Stomach (tissue), 19 donors: ENCODE measurements at places on chromosomes 6 and 20.

DNA sequence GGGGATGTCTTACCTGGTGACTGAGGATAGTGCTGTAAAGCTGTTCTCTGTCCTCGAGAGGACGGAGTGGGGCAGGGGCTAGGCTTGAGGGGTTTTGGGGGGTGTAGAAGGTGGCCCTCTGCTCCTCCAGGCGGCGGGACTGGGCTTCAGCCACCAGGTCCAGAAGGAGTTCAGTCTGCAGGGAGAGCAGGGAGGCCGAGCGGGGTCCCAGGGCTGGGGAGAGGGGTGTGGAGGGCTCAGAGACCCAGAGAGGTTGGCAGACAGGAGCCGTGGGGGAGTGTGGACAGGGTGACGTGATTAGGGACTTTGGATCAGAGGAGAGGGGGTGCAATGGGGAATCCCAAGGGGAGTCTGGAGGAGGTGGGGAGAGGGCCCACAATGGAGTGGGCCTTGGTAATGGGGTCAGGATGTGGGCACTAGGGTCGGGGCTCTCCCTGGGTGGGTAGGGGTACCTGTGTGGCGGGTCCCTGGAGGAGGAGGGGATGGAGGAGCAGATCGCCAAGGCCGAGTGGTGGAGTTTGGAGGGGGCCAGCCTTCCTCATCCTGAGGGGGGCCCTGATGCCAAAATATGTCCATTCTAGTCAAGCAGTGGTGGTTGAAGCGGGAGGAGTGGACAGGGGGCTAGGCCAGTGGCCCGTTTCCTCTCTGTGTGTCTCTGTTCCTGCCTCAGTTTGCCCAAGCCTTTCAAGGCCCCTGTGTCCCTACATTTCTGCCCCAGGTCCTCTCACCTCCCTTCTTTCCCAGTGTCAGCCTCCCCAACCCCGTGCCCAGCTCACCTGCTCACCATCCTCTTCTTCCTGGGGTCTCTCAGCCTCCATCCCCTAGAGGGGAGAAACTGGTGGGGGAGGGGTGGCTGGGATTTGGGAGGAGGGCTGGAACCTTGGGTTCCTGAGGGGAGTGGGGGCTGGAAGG, 491 bp downstream of the GPSM3 start:
- DNase-seq: no peak

DNA sequence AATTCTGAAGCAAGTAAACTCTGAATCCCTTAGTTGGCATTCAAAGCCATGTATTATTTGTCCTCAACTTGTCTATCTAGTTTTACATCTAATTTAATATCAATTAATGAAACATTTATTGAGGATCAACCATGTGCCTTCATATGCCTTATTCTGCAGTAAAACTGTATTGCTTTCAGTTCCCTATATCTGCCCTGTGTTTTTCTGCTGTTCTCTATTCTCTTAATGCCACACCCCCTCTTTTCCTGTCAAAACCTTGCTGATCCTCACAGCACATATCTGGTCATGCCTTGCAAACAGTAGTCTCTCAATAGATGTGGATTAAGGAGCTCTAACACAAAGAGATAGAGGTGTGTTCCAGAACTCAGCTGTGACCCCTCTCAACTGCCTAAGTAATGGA, 2.0 kb downstream of the FIG4 start:
- DNase-seq: no peak

GRCh38 chr20:3733119-3733995, 872 bp downstream of the HSPA12B start:
- peak; percentile 34 for DNase-seq

DNA sequence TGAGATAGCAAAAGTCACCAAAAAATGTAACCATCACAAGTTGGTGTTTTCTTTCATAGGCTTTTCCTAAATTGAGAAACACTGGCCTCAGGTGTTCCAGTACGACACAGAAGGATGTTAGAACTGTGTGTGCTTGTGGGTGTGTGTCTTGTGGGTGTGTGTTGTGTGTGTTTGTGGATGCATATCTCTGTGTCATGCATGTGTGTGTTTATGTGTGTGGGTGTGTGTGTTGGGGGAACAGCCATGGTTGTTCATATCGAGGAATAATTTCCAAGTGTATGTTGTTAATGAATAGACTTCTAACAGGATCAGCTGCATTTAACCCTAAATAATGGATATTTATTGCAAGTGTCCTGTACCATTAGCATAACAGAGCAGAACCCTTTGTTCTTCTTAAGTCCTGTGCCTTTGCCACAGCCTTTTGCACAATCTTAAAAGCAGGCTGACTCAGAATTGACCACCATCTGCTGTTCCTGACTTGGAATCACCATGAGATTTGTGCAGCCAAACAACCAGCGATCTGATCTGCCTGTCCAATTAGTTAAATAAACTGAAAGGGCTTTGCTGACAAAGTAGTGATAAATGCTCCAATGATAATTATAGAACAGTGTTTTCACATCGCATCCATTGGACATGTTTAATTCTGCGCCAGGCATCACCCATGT, 7.6 kb downstream of the CD93 start:
- DNase-seq: no peak

- no peak for DNase-seq
These were observed 49.3 kb upstream of the CD2AP start for GRCh38 chr6:47428288-47428687.

GRCh38 chr6:37429352-37429750, 3.7 kb upstream of the CMTR1 start:
- DNase-seq: no peak

DNA sequence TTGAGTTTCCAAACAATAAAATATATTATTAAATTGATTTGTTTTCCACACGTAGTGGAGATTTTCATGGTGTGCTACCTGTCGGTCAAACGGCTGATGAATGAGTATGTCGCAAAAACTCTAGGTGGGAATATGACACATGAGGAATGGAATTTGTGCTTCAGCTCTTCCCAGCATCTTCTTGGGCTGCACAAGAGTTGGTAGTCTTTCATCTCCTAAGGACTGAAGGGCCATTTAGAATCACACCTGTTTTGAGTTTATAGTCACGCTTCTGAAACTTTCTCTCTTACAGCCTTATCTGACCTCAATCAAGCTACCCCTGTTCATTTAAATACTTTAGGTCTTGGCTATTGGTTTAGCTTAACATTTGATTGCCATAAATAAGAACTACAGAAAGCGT, 157.7 kb upstream of the AKAP12 start:
- DNase-seq: no peak

GRCh38 chr6:27230758-27231111, 16.8 kb upstream of the PRSS16 start:
- DNase-seq: no peak

DNA sequence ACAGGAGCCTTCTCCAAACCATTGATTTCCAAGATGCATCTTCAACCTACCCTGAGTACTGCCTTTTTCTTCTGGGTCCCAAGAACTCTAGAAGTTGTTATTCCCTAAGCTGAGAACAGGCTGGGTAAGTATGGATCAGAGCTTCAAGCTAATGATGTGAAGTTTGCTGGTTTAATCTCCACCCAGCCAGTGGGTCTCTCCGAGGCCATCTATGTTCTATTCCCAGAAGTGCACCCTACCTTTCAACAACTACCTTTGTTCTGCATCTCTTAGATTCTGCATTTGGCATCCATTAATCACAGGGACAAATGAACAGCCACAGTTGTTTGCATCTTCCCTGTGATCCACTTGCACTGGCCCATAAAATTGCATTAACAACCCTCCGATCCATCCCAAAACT, 246.2 kb downstream of the HIVEP2 start:
- DNase-seq: no peak

DNA sequence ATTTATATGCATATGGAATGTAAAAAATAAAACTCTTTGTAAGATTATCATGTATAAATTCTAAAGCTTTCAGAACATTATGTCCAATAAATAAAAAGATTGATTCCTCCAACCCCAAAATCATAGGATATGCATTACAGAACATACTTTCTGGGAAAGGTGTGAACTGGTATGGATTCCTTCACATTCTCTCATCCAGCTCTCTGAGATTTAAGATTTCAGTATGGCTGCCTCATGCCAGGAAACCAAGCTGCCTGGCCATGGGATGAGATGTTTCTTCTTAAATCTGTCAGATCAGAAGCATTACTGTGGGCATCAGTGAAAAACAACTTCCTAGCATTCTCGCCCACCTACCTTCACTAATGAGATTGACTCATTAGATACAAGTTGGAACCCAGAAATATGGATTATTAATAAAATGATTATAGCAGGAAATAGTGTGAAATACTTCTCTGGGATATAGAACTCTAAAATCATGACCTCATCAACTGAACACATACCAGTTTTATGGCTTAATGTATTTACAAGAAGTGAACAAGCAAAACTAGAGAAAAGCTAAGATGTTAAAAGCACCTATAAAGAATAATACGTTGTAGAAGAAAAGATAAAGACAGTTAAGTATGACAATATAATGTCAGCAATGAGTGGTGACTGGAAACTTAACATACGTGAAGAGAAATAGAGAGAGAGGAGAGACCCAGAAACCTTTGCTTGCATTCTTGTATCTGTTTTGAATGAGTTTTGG, 171.6 kb upstream of the PHACTR1 start:
- no peak for DNase-seq

- peak; percentile 22 for DNase-seq
These were observed 64.6 kb downstream of the UST start for GRCh38 chr6:148811459-148811858.
